ENCODE measurements at places on chromosomes 7 and 10. TPM values are rescaled to one million over a fixed set of nuclear protein-coding genes. Genes with fewer than 3 reads are reported as not detected.

VPS41 gene
- 87.0 TPM for total RNA-seq

GRCh38 chr10:95122736-95123135 is 53.4 kb upstream of the CYP2C8 start:
- no peak for DNase-seq

CYP2C19 gene
- not detected for total RNA-seq

KCND2 gene
- 0.26 TPM for total RNA-seq

FAM24B gene
- 5.1 TPM for total RNA-seq

DNA sequence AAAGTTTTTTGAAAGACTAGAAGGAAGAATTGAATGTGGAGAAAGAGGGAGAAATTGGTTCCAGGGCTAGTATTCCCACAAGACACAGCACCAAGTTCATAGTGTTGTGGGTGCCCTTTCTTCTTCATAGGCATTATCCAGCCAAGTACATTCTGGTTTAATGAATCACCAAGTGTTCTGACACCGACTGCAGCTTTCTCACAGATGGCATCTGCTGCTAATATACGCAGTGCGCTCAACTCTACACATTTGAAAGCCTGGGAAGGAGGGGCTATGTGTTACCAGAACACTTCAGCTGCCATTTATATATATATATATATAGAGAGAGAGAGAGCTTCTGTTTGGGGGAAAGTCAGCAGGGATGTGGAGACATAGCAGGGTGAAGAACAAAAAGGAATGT is 1168.4 kb downstream of the GATA3 start:
- DNase-seq, result no peak

- no peak for DNase-seq
Measured at GRCh38 chr10:86888585-86889381, 68.6 kb downstream of the MMRN2 start.
